ENCODE measurements at places on chromosomes 7 and 10.

GRCh38 chr7:35630024-35630972, 64.6 kb downstream of the HERPUD2 start:
- no peak for DNase-seq

DNA sequence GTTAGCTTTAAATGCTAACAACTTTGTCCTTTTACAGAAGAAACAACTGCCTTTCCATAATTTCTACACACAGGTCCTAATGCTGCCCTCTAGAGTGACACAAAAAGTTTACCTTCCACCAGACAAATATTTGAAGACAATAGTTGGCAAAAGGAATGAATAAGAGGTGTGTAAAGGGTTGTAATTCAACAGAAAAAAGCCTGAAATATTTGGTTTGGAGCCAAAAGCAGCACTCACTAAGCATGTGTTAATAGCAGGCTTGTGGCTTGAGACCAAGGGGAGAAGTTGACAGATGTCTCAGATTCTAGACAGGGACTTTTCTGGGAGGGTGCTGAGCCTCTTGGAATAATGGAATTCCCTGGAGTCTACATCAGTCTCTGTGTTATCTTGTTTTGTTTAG, 156.2 kb upstream of the GALNT17 start:
- no peak for DNase-seq

- no peak for DNase-seq
Measured at GRCh38 chr7:35599645-35600044, 95.3 kb downstream of the HERPUD2 start.

DNA sequence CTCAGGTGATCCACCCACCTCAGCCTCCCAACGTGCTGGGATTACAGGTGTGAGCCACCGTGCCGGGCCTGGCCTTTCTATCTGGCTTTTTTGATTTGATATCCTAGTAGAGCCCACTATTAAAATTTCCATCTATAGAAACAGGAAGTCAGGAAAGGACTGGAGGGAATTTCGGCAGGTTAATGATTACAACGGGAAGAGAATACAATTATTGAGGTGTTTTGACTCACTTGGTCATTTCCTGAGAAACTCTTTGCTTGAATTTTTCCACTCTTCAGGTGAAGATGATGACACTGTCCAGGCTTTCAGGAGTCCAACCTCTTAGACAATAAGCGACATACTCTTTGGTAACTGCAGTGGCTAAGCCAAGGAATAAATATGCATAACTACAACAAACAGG, 1.1 kb upstream of the MKLN1 start:
- no peak for DNase-seq

DNA sequence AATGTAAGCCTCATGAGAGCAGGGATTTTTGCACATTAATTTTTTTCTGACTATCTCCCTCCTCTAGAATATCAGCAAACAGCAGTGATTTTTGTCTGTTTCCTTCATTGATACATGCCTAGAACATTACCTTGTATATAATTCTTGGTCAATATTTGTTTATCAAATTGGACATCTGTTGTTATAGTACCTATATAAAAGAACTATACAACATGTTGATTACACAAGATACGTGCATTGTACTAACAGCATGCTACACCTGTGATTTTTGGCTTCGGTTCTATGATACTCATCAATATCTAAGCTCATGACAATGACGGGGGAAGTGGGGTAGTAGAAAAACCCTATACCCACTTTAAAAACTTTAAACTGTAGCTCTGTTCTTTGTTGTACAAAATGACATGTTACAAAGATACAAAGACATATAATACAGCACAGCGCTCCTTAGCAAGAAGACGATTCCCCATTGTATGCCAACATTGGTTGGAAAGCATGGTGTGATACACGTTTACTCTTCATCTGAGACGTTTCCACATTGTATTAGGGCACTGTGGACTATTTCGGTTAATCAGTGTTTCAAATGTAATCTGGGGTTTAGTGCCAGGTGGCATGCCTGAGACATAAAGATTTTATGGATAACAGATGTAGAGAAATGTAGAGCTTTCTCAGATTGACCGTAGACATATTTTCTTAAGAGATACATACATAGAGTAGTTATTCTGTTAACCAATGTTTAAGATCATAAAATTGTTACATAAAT, 70.5 kb upstream of the FOXP2 start:
- no peak for DNase-seq

- DNase-seq, result no peak
Measured at GRCh38 chr7:39394105-39394680, 172.0 kb upstream of the YAE1 start.

DNA sequence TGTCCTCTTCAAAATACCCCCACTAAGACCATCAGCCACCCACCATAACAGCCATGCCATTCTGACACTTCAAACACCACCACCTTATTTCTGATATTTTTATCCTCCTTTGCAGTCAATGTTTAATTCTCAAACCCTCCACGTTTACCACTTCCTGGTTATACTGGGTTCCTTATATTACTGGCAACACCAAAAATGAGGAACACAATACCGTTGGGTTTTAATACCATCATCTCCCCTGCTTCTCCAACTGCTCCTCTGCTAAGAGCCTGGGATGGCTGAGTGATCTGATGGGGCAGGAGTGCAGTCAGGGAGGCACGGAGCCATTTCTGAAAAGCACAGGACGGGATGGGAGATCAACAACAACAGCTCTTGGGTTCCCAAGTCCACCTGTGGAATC, 140.5 kb downstream of the CHCHD3 start:
- no peak for DNase-seq

DNA sequence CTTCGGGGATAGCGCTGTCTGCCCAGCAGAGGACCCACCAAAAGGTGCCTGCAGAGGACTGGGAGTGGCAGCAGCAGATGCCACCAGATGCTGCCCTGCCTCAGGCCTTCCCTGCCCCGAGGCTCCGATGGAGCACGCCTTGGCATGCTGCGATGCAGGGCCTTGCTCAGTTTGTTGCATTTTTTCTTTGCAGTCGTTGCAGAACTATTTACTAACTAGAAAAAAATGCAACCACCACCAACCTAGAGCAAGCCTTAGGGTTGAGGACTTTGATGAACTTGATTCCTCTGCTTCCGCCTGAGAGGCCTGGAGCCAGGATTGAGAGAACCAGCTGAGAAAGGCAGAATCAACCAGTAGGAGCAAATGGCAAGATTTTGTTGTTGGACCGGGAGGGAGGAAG, 585.6 kb upstream of the MKI67 start:
- no peak for DNase-seq

DNA sequence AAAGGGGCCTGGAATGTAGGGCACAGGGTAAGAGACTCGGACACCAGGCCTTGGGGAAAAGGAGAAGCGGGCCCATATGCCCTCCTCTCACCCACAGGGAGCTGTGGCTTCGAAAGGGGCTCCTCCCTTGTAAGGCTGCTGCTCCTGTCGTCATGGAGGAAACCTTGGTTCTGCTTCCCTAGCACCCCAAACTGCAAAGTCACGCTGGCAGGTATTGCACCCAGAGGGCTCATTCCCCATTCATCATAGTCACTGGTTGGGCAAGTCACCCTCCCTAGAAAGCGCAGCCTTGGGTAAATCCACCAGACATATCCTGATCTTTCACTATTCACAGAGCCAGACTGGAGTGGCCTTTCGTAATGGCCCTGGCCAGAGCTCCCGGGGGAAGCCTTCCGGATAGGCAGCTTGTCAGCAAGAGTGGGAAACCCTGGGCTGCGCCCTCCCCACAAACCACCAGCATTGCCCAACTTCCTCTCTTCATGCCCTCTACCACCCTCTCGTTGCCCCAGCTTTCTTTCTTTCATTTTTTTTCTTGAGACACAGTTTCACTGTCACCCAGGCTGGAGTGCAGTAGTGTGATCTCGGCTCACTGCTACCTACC, 121.0 kb downstream of the HIP1 start:
- DNase-seq, result peak; percentile 89

DNA sequence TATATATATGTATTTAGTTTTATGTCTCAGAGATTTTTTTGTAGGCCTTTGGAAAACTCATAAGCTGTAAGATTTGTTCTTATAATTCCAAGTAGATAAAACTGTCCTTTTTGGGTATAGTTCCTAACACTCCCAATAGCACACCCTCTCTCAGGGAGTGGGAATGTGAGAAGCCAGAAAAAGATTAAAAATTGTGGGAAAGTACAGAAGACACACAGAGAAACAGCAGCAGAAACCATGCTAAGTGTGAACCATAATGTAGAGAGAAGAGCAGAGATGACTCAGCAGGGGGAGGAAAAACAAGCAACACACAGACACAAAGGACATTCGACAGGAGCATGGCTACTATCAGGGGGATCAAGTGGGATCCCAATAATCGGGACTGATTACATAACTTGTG, 401.6 kb downstream of the MAGI2 start:
- DNase-seq, result no peak

- DNase-seq, result no peak
Measured at GRCh38 chr7:86748843-86749719, 105.4 kb downstream of the GRM3 start.

GRCh38 chr7:151884312-151885201, 7.6 kb upstream of the PRKAG2 start:
- no peak for DNase-seq

DNA sequence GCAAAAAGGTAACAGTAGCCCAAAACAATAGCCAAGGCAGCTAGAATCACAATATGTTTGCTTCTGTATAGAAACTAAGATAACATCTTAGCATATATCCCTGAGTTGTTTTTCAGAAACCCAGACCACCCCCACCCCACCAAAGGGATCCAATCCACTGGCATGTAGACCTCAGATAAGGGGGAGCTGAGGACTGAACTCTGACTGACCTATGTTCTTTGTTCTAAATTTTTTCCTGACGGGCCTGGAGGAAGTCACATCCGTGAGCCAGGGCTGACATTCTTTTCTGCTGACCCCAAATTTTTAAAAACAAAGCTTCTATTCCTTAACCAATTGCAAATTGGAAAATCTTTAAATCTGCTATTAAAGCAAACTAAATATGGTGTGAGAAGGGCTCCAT, 493.9 kb upstream of the IGFBP3 start:
- DNase-seq, result no peak

DNA sequence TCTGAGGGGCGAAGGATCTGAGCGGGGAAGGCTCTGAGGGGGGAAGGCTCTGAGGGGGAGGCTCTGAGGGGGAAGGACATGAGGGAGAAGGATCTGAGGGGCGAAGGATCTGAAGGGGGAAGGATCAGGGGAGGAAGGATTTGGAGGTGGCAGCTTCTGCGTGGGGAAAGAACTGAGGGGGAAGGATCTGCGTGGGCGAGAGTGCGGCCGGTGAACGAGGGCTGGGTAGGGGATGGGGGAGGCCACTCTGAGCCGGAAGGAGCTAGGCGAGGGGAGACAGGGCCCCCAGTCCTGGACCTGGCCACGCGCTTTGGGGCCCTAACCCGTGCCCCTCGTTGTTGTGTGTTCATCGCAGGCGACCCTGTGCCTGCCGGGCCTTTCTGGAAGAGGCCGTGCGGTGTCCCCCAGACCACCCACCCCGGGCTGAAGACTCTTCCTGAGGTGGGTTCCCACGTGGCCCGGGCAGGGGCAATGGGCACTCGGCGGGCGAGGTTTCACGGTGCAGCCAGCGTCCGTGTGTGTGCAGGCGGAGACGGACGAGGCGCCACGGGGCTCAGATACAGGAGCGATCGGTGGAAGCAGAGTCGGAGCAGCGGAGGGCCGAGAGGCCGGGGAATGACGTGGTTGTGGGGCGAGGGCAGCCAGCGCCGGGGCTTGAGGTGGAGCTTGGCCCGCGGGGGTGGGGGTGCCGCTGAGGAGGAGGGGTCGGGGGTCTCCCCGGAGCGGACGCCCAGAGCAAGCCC, 2.0 kb downstream of the CALY start:
- DNase-seq, result peak; percentile 80

DNA sequence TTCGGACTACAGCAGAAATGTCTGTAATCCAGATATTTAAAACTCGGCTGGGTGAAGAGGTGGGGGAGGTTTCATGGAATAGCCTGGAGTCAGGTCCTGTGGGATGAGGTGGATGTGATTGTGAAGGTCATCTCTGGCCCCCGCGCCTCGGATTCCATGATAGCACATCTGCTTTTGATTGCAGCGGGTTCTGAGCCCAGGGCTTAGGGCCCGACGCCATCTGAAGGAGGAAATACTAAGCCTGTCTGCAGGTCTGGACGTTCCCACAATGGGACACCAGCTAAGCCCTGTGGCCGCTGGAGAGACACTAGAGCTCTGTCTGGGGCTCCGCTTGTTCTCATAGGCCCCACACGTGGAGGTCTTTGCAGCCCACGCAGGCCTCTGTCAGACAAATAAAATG, 328.7 kb downstream of the CXCL12 start:
- DNase-seq, result no peak

- peak; percentile 62 for DNase-seq
Measured at GRCh38 chr10:21724687-21725367, 190.8 kb downstream of the MLLT10 start.

DNA sequence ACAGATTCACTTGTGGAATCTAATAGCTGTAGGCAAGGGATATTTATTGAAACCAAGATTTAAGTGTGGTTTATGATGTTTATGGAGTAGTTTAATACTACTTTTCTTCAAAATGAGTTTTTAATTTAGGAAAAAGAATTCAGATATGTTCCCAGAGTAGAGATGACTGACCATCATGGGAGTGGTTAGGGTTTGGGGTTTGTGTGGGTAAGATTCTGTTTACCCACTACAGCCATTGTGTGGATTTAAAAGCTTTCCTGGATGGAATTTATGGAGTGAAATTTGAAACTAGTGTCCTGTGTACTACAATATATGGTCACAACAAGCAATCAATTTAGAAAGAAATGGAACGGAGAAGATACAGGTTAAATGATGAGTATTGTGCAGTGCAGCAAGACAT, 453.5 kb downstream of the AUTS2 start:
- DNase-seq, result no peak

DNA sequence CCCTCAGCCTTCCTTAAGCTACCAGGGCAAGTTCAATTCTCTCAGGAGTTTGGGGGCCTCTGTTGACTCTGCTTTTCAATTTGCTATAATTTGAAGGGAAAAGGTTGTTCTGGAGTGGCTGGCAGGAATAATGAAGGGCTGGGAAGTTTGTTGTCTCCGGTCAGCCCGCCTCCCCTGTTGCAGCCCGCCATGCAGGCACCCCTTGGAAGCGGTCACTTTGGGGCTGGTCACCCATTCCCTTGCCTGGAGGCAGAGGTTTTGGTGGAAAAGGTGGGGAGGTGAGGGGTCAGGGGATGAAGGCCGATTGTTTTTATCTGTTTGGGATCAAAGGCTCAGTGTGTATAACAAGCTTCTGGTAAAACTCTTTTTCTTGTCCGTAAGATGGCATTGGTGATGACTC, 79.1 kb downstream of the GRK5 start:
- DNase-seq, result no peak

DNA sequence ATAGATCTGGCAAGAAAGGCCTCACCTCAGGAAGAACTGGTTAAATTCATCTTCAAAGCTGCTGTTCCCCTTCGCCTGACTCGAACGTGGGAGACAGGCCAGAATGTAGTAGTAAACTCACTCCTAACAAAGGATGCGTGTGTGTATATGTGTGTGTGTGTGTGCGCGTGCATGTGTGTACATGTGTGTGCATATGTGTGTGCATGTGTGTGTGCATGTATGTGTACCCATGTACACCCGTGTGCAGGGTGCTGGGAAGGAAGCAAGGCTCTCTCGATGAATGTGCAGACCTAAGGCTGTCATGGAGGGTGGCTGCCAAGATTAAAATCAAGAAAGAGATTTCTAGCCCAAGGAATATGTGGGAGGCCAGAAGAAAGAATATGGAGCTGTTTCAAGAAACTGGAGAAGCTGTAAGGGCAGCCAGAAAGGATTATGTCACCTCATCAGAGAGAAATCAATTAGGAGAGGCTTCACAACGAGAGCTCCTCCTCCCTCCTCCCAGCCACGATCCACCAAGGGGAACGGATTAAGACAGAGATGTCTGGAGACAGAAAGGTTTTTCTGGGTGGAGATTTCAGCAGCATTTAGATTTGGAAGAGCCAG, 34.0 kb upstream of the LBX1 start:
- no peak for DNase-seq
